ENCODE measurements at places on chromosomes 1 and 21.

DNA sequence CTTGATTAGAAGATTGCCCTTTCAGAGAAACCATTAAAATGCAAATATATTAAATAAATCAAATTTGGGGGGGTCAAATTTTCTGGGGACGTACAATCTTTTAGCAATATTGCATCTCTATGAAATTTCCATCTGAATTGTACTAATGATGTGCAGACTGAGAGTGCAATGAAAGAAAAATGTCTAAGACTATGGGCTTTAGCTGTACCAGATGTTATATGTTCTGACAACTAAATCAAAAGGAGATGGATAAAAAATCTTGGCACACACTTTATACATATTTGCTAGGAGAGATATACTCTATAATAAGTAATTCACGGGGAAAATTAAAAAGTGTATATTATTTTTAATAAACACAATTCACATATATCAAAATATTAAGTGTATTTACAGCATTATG is 13.0 kb upstream of the PLPPR5 start:
- no peak for DNase-seq

DNA sequence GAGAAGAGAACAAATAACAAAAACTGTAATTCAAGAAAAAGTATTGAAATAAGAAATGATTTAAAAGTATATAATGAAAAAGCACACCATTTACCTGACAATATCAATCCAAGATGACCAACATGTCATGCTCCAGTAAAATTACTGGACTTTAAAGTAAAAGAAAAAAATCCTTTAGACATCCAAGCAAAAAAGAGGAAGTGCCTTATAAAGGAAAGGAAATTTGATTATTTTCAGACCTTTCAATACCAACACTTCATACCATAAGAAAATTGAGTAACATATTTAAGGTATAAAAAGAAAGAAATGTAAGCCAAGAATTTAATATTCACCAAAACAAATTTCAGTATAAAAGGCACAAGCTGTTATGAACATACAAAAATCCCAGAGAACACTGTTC is 46.2 kb upstream of the SSX2IP start:
- DNase-seq, result no peak

- DNase-seq, result peak; percentile 87
Observed at GRCh38 chr1:74652711-74653139, 20.9 kb downstream of the ERICH3 start.

DNA sequence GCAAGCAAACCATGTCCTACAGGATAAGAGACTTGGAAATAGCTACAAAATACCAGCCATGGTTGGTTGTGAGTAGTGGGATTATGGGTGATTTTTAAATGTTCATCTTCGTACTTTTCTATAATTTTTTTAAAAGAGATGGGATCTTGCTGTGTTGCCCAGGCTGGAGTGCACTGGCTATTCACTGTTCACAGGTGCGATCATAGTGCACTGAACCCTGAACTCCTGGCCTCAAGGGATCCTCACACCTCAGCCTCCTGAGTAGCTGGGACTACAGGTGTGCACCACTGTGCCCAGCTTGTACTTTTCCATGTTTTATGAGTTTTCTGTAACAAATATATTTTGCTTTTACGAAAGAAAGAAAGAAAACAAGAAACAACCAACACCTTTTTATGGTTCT is 224.2 kb downstream of the FOXD2 start:
- no peak for DNase-seq

- DNase-seq, result no peak
Observed at GRCh38 chr1:156112276-156113137, 2.0 kb upstream of the LMNA start.

- no peak for DNase-seq
Observed at GRCh38 chr1:234348964-234349363, 24.3 kb upstream of the COA6 start.

DNA sequence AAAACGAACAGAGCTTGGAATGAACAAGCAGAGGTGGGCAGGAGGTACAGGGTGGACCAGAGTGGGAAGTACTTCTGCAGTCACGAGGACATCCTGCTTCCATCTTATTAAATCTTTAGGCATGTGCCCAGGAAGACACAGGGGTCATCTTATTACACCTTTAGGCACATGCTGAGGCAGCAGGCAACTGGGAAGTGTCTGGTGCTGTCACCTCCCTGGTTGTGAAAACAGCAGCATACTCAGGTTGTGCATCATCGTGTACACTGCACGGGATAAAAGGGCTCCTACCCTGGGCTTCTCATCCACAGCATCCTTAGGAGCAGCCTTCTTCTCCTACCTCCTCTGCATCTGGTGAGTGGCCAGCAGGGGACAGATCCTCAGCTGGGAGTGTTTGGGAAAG is at the start of gene LCE3C:
Gene LCE3C (plus strand): TSS at position 301 of the 400 bp plus-strand sequence. CDS start 498 bp downstream, outside the sequence.
- no peak for DNase-seq

- DNase-seq, result no peak
Observed at GRCh38 chr21:27114111-27114510, 147.2 kb upstream of the ADAMTS5 start.

DNA sequence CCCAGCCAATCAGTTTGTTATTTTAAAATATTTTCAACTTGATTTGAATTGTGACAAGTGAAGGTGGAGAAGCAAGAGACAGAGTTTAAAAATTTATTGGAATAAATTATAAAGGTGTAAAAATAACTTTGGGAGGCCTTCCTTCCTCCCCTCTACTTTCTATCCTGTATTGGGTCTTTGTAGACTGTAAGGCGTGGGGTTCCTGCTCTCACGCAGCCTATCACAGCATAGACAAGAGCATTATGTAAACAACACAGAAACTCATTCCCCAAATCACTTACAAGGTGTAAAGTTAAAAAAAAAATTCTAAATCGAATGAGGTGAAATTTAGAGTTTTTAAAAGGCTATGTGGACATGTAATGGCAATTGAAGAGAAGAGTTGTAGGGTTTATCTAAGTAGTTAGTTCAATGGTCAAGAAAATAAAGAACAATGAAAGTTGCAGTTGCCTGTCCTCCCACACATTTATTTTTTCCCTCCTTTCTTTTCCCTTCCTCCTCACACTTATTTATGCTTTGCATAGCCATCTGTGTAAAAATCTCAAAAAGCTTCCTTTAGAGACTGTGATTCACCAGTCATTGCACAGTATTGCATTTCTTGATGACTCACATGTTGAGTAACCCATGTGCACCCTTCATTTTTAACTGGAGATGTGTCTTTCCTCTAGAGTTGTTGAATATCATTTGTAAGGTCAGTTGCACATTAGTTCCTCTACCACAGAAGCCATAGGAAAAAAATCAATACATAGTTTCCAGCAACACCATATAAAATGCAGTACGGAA is 242.2 kb downstream of the PTPRC start:
- DNase-seq, result peak; percentile 72

DNA sequence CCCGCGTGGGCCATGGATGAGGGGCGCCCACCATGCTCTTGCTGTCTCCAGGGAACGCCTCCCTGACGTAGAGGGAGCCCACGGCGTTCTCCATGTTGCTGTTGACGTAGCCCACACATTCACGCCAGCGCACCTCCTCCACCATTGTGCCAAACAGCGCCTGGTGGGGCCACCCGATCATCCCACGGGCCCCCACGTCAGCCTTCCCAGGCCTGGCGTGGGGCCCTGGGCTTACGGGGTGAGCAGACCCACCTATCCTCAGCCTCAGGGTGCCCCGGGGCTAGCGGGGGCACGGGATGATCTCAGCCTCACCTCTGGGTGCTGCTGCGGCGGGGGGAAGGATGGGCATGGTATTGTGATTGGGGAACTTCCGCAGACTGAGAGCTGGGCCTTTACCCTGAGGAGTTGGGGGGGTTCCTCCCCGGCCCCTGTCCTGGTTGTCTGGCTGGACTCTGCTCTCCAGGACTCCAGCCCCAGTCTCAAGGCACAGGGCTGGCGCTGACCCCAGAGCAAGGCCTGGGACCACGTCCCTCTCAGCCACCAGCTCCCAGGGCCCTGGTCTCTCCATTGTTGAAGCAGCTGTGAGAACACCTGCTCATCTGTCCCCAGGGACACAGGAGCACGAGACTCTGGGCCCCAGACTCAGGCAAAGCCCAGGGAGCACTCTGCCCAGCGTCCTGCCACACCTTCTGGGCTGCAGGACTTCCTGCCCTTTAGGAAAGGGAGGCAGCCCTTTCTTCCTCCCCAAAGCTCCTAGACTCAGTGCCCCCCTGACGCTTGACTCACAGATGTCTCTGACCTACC is 10.2 kb downstream of the PRXL2B start:
- no peak for DNase-seq

DNA sequence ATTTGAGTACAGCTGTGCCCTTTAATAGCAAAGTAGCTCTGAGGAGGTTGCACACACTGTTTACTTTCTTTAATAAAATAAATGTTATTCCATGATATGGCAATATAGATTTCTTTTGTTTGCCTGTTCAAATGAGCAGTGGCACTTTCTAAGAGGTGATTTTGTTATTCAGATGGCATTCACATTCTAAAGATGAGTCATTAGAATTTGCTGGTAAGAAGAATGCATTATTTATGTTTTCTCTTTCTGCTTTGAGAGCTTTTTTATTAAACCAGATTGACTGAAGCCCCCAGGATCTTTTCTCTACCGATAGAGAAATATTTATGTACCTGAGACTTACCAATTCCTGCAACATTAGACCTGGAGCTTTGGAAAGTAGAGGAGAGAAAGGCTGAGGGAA is 11.2 kb upstream of the LEPR start:
- DNase-seq, result no peak

DNA sequence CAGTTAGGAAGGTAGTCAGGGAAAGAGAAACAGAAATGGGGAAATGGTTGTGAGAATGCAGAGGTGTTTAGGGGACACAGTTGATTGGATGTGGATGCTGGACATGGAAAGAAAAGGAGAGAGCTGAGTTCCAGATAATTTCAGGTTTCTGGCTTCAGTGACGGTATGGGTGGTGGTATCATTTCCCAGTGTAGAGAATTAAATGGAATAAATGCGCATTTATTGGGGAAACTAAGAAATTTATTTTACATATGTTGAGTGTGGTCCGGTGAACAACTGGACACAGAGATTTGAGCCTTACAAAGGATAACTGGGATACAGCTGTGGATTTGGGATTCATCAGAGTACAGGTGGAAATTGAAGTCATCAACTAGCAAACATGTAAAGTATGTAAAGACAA is 12.4 kb upstream of the ZNF281 start:
- no peak for DNase-seq

- DNase-seq, result no peak
Observed at GRCh38 chr1:169081503-169082123, 24.9 kb upstream of the ATP1B1 start.

DNA sequence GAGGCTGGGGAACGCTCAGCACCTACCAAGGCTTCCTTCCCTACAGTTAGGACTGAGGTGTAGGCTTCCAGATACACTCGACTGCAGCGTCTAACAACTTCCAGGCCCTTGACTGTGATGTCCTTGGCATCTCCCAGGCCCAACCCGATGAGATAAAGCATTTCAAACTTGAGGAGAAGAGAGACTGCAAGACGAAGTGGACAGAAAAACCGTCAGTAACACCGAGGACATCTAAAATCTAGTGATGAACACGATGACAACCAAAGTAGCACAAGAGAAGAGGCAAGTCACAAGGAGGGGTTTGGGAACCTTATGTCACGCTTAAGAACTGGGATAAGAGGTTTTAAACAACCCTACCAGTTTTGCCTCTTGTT is 314 bp downstream of the DPH5 start:
- DNase-seq, result no peak

DNA sequence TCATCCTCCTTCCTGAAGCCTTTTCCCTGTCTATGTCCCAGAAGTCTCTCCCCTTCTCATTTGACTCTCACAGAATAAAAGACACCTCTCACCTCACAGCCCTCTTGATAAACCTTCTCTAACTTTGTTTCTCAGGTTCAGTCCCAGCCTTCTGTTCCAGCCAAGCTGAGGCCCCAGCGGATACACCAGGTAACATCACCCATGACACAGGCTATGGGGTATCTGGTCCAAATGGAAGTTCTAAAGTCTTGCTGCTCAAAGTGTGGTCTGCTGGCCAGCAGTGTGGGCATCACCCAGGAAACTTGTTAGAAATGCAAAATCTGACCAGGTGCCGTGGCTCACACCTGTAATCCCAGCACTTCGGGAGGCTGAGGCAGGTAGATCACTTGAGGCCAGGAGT is 23.2 kb downstream of the LY9 start:
- DNase-seq, result no peak

DNA sequence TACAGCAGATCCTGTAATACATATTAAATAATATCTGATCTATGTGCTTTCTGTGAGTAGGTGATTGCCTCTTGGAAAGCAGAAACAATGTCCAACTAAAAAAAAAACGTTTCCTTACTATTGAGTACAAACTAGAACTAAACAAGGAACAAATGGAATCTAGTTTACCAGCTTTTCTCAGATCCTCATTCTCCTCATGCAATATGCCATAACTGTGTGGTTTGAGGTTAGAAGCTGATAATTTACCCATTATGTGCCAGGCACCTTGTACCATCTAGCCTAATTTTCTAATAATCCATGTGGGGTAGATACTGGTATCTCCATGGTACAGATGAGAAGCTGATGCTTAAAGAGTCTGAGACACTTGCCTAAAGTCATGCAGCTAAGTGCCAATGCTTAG is 154.7 kb downstream of the PTGER3 start:
- no peak for DNase-seq

DNA sequence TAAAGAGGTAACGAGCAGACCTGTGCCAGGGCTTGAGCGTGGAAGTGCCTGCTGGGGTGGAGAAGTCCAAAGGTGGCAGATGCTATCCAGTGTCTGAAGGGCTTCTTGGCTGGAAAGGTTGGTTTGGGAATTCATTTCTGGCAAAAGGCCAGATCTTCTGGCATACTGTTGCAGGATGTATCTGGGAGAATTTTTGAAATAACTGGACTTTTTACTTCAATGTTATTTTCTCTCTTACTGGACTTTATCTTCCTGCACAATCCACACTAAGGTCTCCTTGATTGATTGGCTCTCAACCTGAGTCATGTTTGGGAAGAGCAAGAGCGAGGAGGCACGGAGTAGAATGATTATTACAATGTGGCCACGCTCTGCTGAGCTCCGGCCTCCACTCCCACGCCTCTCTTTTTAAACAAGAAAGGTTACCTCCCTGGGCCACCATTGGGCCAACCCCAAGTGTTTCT is 278.4 kb downstream of the TM2D1 start:
- peak; percentile 67 for DNase-seq

DNA sequence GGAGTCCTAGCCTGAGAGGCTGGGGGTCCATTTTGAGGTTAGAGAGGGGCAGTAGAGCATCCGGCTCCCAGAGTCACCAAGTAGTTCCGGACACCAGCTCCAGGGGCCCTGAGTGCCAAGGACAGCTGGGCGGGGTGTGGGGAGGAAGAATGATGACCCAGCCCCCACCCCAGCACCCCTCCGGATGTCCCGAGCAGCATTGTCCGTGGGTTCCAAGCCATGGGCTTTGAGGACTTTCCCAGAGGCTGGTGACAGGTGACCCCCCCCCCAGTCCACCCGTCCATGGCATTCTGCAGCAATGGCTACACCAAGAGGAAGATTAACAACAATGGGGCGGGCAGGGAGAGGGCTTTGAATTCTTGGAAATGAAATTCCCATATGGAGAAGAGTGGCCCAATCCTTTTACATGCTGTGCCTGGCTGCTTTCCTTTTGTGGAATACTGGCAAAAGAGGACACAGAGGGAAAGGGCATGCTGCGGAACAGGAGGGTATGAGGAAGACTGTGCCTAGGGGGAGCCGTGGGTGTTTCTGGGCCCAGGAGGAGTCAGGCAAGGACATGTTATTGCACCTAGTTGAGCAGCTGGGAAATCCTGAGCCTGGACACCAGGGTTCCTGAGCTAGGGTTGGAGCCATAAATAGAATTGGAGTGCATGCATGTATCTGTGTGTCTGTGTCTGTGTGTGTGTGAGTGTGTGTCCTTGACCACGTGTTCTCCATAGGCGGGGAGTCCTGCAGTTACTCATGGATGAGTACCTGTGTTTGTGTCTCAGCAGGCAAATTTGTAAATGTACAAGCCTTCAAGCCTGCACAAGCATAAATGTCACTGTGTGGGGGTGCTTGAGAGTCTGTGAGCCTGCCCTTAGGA is 956 bp downstream of the ATP1A2 start:
- no peak for DNase-seq

GRCh38 chr1:196896355-196896754 is 8.5 kb downstream of the CFHR4 start:
- DNase-seq, result no peak

All from Caki2 (cell line).